ENCODE measurements at places on chromosomes 1 and 21.

DNA sequence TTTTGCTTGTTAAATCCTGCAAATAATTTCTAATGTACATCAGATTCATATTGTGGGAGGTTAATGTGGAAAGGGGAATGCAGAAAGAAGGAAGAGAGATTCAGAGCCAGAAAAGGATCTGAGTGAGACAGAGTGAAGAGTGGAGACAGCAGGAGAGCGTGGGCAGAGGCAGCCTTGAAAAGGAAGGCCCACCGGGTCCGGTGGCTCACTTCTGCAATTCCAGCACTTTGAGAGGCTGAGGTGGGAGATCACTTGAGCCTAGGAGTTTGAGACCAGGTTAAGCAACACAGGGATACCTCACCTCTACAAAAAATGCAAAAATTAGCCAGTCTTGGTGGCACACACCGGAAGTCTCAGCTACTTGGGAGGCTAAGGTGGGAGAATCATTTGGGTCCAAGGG, 222.0 kb upstream of the RAB4A start:
- no peak for DNase-seq

DNA sequence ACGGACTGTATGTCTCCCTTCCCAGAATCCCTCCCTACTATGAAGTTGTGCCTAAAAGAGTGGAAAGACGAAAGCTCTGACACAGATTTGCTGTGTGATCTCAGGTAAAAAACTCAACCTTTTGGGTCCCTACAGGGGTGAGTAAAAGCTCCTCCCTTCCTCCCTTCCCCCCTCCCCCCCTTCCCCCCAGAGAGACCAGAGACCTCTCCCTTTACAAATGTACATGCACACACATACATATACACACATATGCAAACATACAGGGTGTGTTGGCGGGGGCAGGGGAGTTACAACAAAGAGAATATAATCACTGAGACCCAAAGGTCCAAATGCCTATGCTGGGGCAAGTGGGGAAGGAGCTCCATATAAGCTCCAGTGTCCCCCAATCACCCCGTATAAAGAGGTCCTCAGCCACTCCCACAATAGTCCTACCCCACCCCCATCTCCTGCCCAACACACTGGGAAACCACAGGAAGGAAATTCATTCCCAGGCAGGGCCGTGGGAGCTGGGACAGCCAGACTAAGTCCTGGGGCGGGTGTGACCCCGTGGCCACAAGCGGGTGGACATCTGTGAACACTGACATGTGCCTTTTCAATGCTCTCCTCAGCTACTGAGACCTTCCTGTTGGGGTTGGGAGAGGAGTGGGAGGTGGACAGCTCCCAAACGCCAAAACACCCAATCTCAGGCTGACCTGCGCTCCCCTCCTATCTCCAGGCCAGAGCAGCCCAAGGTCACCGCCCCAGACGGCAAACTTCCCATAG, 2.0 kb downstream of the MEF2D start:
- DNase-seq: no peak

DNA sequence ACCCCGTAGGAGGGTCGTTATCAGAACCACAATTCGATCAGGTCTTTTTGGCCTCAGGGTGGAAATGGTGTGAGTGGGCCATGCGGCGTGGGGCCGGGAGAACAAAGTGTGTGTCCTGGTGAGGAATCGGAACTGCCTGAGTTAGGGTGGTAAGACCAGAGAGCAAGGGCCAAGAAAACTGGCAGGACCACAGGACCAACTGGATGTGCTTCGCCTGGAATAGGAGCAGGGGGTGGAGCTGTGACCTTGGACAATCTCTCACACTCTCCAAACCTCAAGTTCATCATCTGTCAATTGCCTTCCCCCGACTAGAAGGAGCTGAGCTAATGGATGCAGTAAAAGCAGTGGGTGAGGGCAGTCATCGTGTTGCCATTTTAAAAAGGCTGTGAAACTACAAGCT, 59.5 kb downstream of the NAV1 start:
- DNase-seq: no peak

GRCh38 chr1:50427818-50428779, 4.9 kb upstream of the DMRTA2 start:
- DNase-seq: no peak

DNA sequence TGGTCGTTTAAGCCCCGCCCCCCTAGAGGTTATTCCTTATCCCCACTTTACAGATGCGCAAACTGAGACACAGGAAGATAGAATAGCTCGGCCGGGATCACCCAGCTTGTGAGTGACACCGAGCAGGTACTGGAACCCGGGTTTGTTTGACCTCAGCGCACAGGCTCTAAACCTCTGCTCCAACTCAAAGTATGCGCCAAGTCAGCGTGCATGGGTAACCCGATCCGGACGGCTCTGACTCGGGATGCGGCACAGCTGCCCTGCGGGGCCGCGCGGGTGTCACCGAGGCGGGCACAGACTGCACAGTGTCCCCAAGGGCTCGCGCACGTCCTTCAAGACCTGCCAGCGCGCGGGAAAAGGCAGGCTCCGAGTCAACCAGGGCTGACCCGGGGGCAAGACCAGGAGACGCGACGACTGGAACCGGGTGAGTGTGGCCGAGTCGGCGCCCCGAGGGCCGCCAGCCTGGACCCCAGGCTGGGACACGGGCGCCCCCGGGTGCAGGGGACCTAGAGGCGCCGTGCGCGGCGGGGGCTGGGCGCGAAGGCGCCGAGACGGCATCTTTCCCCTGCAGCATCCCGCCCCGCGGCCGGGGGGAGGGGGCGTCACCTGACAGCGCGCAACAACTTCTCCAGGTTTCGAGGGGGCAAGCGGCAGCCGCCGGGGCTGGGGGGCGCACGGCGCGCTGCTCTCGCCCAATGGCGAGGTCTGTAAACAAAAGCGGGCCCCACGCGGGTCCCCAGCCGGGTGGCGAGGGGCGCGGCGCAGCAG, 101.9 kb upstream of the SOD1 start:
- DNase-seq: no peak

GRCh38 chr1:151716771-151717631, at the start of gene CELF3:
Gene CELF3 (minus strand): TSS chr1:151716803. CDS start chr1:151716020, 783 bp downstream.
- no peak for DNase-seq

DNA sequence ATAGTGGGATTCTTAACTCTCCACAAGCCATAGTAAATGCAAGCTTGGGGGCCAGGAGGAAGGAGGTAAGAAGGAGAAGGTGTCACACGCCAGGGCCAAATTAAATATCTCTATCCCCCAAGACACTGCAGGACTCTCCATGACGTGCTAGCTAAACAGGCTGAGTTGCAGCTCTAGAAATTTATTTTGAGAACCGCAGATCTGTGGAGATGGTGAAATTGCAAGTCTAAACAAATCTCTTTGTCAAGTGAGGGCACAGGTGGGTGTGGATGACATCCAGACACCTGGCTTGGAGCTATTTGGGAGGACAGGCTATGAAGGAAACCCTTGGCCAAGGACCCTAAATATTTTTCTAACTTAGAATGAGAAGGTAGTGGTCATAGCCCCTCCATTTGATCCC, 39.5 kb upstream of the USP1 start:
- no peak for DNase-seq

GRCh38 chr1:43296207-43296606, 4.6 kb upstream of the TIE1 start:
- DNase-seq: no peak

DNA sequence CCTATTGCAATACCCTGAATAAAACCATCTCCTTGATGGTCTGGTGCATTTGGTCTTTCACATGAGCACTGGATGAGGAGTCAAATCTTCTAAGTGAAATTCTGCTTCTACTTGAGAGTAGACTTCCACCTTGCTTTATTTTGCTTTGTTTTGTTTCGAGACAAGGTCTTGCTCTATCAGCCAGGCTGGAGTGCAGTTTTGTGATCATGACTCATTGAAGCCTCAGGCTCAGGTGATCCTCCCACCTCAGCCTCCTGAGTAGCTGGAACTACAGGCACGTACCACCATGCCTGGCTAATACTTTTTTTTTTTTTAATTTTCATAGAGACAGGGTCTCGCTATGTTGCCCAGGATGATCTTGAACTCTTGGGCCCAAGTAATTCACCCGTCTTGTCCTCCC, 65.8 kb upstream of the F3 start:
- DNase-seq: no peak

DNA sequence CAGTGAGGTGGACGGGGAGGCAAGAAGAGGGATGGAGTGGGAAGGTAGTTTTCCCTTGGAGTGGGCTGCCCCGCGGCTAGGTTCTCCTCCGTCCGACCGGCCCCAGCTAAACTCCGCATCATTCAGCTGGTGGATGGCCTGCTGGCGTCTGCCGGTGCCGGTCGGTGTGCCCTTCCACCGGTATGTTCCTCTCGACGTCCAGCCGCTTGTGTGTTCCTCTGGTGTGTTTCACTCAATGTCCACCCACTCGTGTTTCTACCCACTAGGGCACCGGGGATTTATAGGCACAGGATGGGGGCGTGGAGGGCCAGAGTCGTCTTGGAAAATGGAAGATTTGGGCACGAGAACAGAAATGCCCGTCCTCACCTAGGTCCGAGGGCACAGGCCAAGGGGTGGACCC, 931.7 kb upstream of the B3GALT2 start:
- no peak for DNase-seq

DNA sequence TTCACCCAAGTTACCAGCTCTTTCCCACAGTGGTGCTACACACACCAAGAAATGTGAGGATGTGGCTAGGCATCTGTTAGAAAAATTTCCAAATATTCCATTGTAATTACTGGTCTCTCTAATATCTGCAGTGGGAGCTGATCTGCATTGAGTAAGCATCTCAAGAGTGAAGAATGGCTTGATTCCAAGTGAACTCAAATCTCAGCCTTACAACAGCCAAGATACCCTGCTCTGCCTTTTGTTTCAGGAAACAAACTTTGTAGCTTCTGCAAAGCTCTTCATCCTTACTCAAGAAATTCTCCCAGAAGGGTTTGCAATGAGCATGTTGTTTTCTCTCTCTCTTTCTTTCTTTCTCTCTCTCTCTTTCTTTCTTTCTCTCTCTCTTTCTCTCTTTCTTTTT, 181.1 kb downstream of the FCRL5 start:
- no peak for DNase-seq

DNA sequence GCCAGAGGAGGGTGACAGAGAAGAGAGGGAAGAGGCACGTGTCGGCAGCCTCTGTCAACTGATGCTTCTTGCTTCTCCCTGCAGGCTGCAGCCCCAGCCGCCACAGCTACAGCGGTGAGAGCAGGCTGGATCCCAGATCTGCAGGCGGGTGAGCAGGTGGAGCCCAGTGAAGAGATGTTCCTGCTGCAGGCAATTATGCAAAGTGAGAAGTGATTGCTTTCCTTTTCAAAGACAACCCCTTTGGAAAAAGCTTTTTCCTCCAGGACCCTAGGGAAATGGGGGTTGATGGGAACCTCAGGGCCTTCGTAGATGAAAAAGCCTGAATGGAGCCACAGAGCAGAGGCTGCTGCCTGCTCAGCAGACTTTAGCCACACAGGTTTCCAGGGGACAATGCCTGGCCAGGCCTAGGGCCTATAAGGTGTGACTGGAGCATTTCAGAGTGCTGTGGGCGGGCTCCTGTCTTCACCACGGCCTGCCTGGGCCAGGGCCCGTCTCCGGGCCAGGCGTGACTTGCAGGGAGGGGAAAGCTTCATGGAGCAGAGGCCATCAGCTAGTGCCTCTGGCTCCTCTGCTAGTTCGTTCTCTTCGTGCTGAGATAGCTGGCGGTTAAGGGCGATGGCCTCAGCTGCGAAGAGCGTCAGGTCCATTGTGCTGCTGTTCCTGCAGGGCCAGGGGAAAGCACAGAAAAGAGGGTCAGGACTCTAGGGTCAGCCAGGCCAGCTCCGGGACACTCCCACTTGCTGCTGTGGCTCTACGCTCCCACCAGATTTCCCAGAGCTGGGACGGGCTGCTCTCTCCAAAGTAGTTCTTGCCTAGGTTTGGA, 6.9 kb upstream of the KNCN start:
- no peak for DNase-seq

DNA sequence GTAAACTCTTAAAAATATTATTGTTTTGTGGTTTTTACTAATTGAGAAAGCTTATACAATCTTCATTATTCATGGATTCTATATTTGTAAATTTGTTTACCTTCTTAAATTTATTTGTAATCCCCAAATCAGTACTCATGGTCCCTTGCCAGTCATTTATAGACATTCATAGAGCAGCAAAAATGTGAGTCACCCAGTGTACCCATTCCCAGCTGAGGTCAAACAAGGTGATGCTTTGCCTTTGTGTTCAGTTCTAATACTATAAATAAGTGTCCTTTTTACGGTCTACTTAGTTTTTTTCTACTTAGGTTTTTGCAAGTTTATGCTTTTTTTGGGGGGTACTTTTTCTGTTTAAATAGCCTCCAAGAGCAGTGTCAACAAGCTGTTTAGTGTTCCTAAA, 36.1 kb downstream of the SORT1 start:
- DNase-seq: no peak

- DNase-seq: no peak
These were observed 5.3 kb downstream of the RSPH1 start for GRCh38 chr21:42490720-42491119.

GRCh38 chr1:101781201-101781831, 215.4 kb downstream of the OLFM3 start:
- peak; percentile 6 for DNase-seq

DNA sequence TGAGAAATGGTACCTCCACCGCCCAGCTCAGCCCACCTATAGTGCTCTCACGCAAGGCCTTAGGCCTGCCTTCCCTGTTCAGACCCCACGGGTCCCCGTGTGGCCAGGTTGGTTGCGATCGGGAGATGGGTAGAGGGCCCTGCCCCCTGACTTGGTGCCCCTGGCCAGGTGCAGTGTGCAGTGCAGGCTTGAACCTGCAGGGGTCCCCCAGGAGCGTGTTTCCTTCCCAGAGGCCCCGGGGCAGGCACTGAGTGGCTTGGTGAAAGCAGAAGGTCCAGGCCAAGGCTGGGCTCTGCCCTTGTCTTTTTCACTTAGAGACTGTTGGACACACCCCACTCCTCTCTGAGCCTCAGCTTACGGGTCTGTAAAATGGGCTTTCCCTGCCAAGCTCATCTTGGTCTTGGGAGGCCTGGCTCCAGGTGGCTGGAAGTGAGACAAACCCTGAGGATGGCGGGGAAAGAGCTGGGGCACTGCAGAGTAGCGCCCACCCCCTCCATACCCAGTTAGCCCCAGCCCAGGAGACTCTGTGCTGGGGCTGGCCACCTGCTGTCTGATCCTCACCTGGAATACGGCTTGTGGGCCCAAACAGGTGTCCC, 9.3 kb upstream of the HES5 start:
- DNase-seq: no peak

DNA sequence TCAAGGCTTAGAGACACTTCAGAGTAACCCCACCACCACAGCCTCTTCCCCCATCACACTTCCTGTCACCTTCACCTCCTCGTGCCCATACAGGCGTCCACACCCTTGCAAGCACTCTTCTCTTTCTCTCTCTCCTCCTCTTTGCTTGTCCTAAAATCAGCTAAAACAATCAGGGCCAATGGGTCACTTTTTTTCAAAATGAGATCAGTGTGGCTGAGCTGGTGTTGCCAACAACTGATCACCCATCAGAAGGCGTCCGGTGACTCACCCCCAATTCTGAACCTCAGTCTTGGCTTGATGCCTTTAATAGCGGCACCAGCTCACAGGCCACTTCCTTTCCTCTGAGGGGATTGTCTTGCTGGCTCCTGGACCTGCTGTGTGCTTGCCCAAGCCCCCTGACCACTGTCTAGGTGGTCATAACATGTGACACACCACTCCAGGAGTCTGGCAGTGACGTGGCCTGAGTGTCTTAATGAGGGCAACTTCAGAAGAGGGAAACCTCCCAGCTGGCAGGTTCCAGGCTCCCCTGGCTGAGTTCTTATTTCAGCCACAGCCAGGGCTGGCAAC, 1.6 kb downstream of the DRAXIN start:
- DNase-seq: peak; percentile 88

- DNase-seq: peak; percentile 61
These were observed 1.6 kb upstream of the KLHDC9 start for GRCh38 chr1:161096530-161096929.

- DNase-seq: no peak
These were observed 103.2 kb downstream of the DMRTB1 start for GRCh38 chr1:53562291-53562980.

All from AML-193 (cell line).